Fibroblast of skin of back (primary cell): ENCODE measurements at places on chromosomes 16 and 17.
A peak's percentile ranks its signal among the peaks of the same experiment; 100 is the strongest.

DNA sequence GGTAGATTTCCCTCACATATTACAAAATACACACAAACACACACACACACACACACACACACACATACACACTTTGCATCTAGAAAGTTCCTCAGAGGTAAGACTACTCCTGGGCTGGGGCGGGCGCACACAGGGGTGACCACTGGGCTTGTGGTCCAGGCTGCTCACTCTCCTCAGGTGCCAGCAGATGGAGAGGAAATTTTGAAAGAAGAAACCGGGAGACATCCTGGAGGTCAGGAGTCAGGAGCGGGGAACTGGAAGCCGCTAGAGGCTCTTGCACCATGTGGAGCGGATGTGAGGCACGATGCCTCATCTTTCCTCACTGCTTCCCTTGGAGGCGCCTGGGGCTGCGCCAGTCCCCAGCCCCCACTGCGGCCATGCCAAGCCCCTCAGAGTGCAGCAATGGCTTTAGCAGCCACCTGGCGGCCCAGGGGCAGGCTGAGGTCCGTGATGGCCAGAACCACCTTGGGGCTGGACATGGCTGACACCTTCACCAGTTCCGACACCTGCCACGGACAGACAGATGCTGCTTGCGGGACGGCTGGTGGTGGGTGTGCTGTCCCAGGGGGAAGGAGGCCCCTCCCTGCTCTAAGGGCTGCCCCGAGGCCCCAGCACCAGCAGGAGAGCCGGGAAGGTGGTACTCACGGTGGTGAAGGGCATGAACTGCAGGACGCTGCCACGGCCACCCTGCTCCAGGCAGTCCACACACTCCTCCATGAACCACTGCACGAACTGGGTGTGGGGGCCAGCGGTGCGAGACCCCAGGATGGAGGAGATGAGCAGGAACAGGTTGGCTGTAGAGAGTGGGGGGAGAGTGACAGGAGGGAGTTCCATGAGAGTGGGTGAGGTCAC lies 4.1 kb downstream of the CSF3 start:
- peak; percentile 60 for DNase-seq

- DNase-seq, result peak; percentile 61
Measured at GRCh38 chr17:42531455-42532354, 4.3 kb upstream of the NAGLU start.

GRCh38 chr17:81681672-81682071 lies 1.9 kb downstream of the ARL16 start:
- DNase-seq, result no peak

GRCh38 chr17:59842901-59843652 lies 49.7 kb downstream of the TUBD1 start:
- DNase-seq, result peak; percentile 98

- no peak for DNase-seq
Measured at GRCh38 chr16:53597776-53598175, 94.8 kb upstream of the AKTIP start.

- peak; percentile 73 for DNase-seq
Measured at GRCh38 chr16:58487566-58488351, 12.2 kb upstream of the NDRG4 start.

GRCh38 chr17:60891149-60891548 lies 213.5 kb downstream of the BCAS3 start:
- no peak for DNase-seq

DNA sequence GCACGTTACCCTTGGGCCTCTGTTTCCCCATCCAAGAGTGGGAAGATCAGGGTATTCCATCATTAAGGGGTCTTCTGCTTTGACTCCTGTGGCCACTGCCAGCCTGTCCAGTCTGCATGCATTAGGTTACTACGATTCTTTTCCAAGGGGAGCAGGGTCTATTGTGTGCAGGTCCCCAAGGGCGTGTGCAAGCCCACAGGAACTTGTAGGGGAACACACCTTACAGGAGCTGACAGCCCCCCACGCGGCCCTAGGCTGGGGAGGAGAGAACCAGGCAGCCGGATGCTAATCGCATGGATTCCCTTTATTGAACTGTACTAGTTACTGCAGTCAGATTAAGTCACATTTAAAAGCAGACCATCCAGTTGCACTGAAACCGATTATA lies 116.7 kb downstream of the C16orf78 start:
- no peak for DNase-seq

GRCh38 chr17:77730376-77730775 lies 228.1 kb upstream of the TNRC6C start:
- DNase-seq, result no peak

- DNase-seq, result no peak
Measured at GRCh38 chr16:68426347-68426652, 22.0 kb downstream of the SMPD3 start.
